Neuronal stem cell (in vitro differentiated cells): ENCODE measurements at places on chromosomes 11 and 22.
A peak's percentile ranks its signal among the peaks of the same experiment; 100 is the strongest.

GRCh38 chr11:76944225-76944624, 83.5 kb downstream of the ACER3 start:
- DNase-seq, result no peak

GRCh38 chr11:112526699-112527416, 266.2 kb upstream of the PLET1 start:
- no peak for DNase-seq

DNA sequence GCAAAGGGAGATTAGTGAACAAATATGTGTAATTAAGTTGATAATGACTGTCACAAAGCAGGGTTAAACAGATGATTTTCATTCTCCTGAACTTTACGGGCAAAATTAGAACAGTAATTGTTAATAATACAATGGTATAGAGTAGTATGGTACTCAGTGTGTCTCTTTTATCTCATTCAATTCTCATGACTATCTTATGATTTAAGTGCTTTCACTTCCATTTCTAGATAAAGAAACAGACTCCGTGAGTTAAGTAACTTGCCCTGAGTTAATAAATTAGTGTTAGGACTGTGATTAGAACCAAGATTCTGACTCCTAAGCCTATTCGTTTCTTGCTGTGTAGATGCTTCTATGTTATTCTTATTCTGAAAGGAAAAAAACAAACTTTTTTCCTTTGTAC, 22.0 kb downstream of the PIH1D2 start:
- no peak for DNase-seq

DNA sequence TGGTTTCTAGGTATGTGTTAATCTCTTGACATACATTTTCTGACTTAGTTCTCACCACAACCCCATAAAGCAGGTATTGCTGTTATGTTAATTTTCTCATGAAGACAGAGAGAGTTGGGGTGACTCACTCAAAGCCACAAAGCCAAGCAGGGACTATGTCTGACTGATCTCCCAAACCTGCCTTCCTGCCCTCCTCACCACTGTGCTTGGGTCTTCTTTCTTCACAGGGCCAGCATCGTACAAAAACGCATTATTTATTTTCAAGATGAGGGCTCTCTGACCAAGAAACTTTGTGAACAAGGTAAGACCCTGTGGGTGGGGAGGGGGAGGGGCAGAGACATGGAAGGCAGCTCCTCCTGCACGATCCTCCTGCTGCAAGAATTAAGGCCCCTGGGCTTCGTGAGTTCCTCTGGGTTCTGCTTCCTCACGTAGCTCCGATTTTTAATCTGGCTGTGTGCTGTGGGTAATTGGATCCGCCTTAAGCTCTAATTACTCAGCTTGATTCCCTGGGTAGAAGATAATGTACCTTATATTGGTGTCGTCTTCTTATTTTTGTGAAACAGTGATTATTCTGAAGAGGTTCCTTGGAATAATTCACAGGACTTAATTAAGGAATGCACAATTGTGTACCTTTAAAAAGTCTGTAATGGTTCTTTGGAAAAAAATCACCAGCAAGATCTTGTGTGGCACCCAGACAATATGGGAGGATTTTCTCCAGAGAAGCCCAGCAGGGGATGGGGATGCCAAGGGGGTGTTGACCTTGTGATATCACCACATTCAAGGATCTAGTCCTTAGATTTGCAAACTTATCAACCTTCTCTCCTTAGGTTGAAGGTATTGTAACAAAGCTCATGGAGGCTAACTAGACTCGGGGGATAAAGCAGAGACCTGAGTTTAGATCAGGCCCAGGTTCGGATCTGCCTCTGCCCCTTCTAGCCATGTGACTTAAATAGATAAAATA, 112.9 kb downstream of the SPON1 start:
- no peak for DNase-seq

DNA sequence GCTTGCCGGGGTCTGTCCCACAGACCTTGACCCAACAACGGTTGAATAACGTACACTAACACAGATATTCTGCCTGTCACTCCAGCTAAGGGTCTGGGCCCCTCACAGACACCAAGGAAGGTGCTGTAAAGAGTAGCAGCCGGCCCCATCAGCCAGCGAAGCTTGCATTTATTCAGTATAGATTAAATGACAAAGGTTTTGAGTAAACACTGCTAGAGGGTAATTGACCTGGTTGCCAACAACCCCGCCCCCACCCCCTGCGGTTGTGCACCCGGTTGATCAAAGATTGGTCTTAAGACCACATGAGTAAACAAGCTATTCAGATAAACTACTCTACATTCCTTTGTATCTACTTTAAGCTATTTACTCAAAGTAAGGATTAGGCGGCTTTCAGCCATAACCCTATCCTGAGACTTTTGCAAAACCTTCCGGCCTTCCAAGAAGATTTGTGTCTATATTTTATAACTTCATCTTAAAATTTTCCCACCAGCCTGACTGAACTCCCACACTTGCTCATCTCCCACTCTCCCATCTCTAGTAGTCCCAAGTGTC, 4.8 kb upstream of the CKAP5 start:
- no peak for DNase-seq

DNA sequence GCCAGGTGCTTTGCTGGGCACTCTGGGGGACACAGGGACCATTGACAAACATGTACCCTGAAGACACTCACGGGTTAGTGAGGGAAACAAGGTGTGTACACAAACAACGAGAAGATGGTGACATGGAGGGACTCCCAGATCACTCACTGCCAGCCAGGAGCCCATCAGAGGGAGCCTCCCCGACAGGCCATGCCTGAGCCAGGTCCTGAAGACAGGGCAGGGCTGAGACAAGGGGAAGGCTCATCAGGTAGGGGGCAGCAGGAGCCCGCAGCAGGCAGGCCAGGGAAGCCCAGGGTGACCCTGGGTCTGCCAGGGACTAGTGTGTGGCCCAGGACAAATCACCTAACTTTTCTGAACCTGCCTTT, 127.9 kb downstream of the BUD13 start:
- no peak for DNase-seq

- DNase-seq, result no peak
Measured at GRCh38 chr22:33300165-33300564, 242.0 kb upstream of the SYN3 start.

DNA sequence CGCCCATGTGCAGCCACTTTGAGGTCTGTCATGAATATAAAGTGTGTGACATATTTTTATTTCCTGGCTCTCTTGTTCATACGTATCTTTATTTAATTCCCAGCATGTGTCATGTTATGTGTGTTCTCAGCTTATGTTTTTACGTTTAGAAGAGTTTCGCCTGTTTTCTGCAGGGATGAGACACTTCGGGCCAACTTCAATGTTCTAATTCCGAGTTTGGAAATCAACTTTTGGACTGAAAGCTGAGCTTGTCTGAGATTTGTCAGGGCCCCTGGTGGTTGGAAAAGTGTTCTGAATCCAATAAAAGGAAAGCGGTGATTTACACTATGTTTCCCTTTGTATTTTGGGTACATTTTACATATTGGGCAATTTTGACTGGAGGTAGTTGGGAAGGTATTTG, 810.7 kb downstream of the TBC1D22A start:
- DNase-seq, result no peak

DNA sequence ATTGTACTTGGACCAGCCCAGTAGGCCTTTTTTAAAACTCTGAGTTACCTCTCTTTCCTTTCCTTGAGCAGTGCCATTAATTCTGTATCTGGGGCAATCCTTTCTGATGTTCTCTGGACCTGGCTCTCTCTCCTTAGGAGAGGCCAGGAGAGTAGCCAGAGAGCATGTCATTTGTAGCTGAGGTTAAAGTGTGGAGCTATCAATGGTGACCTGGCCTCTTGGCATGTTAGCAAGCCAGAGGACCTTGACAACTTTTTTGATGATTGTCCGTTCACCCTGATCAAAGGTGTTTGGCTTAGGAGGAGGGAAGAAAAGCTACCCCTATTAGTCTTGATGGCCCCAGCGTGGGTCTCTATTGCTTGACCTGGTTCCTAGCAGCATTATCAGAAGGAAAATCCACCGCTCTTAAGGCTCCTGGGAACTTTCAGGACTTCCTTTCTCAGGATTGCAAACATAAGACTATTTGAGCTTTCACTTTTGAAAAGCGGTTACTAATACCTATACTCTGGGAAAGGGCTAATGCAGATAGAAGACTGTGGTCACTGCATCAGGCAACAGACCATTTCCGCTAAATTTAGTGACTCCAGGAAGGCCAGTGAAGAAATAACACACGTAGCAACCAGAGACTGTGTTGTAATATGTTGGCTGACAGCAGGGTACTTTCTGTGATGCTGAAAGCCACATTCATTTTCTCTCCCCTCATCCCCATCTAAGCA, 18.2 kb downstream of the LIMK2 start:
- DNase-seq, result no peak

DNA sequence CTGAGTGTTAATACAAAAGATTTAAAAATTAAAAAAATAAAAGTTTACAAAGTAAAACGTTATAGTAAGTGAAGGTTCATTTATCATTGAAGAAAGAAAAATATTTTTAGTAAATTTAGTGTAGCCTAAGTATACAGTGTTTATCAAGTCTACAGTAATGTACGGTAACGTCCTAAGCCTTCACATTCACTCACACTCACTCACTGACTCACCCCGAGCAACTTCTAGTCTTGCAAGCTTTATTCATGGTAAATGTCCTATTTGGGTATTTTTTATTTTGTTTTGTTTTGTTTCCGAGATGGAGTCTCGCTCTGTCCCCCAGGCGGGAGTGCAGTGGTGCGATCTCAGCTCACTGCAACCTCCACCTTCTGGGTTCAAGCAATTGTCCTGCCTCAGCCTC, 8.8 kb downstream of the CASTOR1 start:
- DNase-seq, result no peak

- DNase-seq, result no peak
Measured at GRCh38 chr11:70183483-70184176, 19.5 kb upstream of the FADD start.

GRCh38 chr11:87440076-87440770, 402.5 kb downstream of the TMEM135 start:
- no peak for DNase-seq

GRCh38 chr22:38906052-38906451, 34.0 kb upstream of the CBX6 start:
- DNase-seq, result no peak

GRCh38 chr11:101126551-101127196, 2.9 kb downstream of the PGR start:
- peak; percentile 21 for DNase-seq

DNA sequence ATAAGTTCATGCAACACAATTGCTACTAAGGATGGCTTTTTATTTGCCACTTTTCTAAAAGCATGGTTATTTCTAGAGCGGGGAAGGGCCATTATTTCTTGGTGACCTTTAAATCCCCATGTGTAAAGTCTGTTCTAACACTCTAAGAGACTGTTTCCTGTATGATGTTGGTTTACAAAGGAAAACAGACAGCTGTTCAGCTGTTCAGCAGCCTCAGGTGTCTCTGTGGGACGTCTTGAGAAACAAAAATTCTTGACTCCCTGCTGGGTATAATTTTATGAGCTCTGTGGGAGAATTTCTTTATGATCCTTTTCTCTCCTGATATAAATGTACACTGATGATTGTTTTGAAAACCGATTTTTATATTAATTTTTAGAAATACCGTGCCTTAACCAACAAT, 13.9 kb downstream of the MUC15 start:
- DNase-seq, result no peak

DNA sequence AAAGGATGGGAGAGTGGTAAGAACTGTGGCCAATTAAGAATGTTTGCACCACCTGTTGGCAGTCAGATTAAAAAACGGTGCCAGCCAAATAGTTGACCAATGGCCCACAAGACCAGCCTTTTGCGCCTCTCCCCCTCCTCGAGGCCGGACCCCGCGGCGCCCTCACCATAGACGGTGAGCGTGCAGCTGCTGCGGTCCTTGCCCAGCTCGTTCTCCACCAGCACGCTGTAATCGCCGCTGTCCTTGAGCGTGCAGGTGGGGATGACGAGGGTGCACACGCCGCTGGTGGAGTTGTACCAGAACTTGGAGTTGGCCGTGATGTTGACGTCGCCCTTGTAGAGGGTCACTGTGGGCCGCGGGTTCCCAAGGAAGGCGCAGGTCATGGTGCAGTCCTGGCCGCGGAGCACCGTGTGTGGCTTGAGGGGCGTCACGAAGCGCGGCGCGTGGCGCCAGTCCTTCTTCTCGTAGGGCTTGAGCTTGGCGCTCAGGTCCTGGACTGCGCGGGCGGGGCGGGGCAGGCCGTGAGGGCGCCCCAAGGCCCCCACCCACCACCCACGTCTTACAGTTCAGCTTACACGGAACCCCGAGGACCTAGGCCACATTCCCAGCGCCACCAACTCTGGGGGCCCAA, 7.2 kb downstream of the TMEM86A start:
- DNase-seq, result no peak

DNA sequence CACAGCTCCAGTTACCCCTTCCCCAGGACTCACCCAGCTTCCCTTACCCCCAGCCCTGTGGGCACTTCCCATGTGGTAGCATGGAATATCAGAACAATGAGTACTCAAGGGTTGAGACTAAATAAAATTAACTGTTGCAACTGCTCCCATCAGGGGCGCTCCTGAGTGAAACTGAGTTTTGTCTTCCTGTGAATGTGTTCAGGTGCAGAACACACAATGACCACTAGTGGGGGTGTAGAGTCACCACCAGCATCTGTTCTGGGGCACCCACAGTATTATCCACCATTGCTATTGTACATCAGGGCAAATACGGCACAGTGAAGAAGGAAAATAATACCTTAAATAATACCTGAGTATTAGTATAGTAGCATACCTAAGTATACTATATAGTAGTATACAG, 689.7 kb downstream of the TBC1D22A start:
- DNase-seq, result no peak

GRCh38 chr22:19756288-19757128, 4.1 kb upstream of the TBX1 start:
- DNase-seq, result no peak

- peak; percentile 66 for DNase-seq
Measured at GRCh38 chr22:42649246-42650099, at the start of gene CYB5R3. Gene CYB5R3 (minus strand): TSS chr22:42649392. CDS start chr22:42649315, 77 bp downstream.

DNA sequence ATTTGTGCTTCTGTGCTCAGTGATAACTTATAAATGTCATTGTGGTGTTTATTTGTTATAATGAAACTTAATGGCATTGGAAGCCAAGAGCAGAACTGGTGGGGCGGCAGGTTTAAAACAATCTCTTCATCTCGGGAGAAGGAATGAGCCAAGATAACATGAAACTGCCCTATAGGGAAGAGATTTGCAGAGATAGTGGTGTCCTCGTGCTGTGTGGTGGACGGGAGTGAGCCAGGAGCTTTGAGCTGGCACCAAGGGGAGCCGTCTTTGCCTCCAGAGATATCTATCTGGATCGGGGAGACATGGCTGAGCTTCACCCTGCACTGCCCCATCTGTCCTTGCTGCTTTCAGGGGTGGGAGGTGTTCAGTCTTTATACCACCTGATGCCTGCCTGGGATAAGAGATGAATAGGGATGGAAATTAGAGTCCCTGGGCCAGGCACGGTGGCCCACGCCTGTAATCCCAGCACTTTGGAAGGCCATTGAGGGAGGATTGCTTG, 189.6 kb downstream of the ST3GAL4 start:
- no peak for DNase-seq

- no peak for DNase-seq
Measured at GRCh38 chr11:125935056-125935455, 10.8 kb upstream of the VSIG10L2 start.

DNA sequence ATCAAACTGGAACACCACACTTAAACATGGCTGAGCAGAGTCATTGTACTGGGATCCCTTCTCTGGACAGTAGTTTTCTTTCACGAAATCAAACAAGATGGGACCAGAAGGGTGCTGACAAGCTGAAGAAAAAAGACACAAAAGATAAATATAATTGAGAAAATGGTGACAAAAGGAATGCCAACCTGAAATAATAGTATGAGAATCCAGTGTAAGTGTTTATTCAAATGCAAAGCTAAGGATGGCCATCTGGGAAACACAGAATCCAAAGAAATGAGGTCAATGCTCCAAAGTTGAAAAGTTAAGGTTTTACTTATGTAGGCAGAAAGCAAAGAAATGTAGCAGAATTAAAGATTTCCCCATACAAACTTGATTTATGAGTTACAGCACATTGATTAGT, 5.3 kb upstream of the OR52E5 start:
- DNase-seq, result no peak

GRCh38 chr11:61545341-61545740, 35.5 kb downstream of the SYT7 start:
- DNase-seq, result no peak
